ENCODE measurements at places on chromosomes 11 and 22. TPM values are rescaled to one million over a fixed set of nuclear protein-coding genes. Genes with fewer than 3 reads are reported as not detected.

YAP1 gene
- total RNA-seq = 193 TPM

- no peak for DNase-seq
Observed at GRCh38 chr11:129817534-129818051, 1.9 kb downstream of the TMEM45B start.

- DNase-seq = no peak
Observed at GRCh38 chr22:28369854-28370253, 309.8 kb downstream of the TTC28 start.

- no peak for DNase-seq
Observed at GRCh38 chr11:97888641-97889040, 1132.1 kb upstream of the CNTN5 start.

Measured in mesothelial cell of epicardium (in vitro differentiated cells).